ENCODE measurements at places on chromosomes 2 and 18.

DNA sequence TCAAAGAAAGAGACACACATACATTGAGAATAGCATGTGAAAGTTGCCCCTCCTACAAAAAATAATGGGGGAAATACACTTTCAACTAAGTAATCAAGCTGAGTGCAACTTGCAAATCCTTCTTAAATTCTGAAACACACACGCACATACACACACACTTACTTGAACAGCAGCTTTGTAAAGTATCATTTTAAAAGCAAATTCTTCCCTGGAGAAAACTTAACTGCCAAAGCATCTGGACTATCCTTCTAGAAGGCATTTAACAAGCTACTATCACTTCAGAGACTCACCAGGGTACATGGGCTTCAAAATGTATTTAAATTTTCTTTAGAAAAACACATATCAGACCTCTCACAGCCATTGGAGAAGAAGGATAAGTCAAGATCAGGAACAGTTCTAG is 15.3 kb downstream of the GAREM1 start:
- DNase-seq, result no peak

- DNase-seq, result no peak
These were observed 228.6 kb upstream of the STK17B start for GRCh38 chr2:196399722-196400691.

GRCh38 chr2:172097557-172098131 is 5.1 kb downstream of the DLX2 start:
- DNase-seq, result no peak

DNA sequence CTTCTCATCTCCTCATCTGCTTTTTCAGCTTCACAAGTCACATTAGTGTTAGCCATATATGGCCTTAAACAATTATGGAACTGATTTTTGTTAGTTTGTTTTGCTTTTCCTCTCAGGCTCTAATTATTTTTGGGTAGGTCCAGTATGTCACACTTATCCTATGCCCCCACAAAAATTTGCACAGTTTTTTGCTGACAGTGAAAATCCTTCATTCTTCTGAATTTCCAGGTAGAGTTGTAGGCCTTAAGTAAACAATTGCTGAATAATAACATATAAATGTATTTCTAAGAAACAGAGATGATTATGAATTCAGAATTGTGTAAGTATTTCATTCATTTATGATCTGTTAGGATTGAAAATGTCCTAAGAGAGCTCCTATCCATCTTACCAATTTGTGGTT is 8.6 kb upstream of the SERPINB10 start:
- DNase-seq, result no peak

- no peak for DNase-seq
These were observed 65.9 kb upstream of the STPG4 start for GRCh38 chr2:47221039-47221438.

- no peak for DNase-seq
These were observed 72.5 kb downstream of the DOCK10 start for GRCh38 chr2:224969633-224970260.

- no peak for DNase-seq
These were observed 35.1 kb downstream of the EVA1A start for GRCh38 chr2:75525434-75526310.

DNA sequence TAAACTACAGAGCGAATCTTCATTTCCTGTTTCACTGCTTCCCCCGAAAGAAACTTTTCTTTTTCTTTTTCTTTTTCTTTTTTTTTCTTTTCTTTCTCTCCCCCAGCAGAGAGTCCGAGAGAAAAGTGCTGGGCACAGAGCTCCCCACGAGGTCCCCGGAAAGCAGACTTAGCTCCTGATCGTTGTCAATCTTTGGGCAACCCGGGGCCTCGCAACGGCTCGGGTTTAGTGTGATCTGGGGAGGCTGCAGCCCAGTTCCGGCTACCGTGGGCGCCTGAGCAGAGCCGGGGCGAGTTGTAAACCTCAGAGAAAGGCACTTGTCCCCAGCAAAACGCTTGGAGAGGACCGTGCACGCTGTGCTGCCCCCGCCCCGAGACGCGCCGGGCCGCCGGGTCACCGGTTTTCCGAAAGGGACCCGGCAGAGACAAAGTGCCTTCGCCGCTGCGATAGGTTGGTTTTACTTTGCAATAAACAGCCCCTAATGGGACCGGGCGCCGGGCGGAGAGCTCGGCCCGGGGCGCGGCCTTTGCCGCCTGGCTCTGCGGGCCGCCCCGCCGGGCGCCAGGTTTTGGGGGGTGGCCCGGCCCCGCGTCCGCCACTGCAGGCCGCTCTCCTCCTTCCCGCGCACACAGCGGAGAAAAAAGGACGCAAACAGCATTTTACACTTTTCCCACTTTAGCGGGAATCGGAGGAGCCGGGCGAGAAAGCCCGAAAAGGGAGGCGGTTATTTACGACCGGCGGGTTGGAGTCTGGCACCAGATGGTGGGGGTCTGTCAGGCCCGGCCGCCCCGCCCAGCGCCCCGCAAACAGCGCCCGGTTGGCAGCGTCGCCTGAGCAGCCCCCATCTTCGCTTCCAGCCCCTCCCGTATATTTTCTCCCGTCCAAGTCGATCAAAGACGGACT is 136.0 kb downstream of the INSIG2 start:
- DNase-seq, result peak; percentile 8

GRCh38 chr2:61887717-61888266 is 664 bp downstream of the CCT4 start:
- no peak for DNase-seq

GRCh38 chr2:125254010-125254409 is 1228.9 kb downstream of the CNTNAP5 start:
- no peak for DNase-seq

- DNase-seq, result no peak
These were observed 563.9 kb downstream of the DCC start for GRCh38 chr18:52903857-52904256.

GRCh38 chr2:102509749-102510148 is 36.7 kb downstream of the SLC9A4 start:
- DNase-seq, result no peak

DNA sequence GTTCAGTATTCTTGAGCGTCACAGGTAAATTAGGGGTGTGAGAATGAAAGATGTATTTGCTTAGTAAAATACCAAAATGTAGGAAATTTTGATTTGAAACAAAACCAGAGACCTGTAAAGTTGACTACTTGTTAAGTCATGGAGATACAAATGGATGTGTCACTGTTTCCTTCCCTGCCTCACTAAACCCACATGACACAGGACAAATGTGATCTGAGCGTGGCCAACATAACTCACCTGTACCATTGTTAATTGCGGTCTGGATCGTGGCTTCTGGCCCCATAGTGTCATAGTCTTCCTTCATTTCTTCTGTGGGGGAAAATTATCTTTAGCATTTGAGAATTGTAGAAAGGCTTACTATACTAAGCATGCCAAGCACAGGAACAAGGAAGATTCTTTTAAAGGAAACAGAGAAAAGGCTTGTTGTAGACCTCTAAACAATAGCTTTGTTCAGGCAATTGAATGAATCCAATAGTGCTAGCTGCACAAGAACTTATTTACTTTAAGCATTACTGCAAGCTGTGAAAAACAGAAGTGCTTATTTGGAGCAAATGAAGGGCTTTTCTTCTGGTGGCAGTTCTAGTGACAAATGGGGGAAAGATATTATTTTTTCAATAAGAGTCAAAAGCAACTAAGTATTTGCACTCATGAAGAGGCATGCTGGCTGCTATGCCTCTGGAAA is 95.2 kb downstream of the ZEB2 start:
- no peak for DNase-seq

- no peak for DNase-seq
These were observed 215.6 kb downstream of the MTX2 start for GRCh38 chr2:176484838-176485237.

GRCh38 chr2:234603619-234604018 is 106.7 kb upstream of the ARL4C start:
- DNase-seq, result no peak

- DNase-seq, result no peak
These were observed 29.9 kb downstream of the HS6ST1 start for GRCh38 chr2:128288781-128289180.

DNA sequence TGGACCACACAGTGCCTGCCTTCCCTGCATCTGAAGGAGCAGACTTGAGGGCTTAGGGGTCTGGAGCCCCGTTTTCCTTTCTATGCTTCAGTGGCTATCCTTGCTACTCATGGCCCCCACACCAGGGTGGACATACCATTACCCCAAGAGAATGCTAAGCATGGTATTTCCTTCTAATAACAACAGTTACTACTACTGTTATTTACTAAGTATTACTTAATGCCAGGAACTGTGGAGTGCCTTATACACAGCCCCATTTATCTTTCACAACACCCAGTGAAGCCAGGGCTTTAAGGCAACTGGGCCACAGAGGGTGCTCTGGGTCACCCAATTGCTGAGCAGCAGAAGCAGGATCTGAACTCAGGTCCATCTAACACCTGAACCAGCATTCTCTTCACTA is 5.8 kb upstream of the PAX8 start:
- DNase-seq, result no peak

- no peak for DNase-seq
These were observed 731.4 kb downstream of the TSN start for GRCh38 chr2:122486705-122487415.

DNA sequence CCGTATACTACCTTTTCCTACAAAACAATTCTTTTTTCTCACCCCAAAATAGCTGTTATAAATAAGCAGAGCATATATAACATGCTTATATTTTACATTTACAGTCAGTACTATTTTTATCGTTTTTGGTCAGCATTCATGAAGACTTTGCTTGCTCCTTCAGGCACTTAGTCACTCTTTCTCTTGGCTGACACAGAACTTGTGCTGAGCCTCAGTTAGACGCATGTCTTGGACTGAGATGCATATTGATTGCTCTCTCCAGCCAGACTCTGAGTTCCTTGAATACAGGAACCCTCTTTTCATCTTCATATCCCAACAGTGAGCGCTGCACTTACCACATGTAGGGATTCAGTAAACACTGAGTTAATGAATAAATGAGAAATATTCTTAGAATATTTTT is 158.3 kb downstream of the RTN4 start:
- DNase-seq, result no peak

DNA sequence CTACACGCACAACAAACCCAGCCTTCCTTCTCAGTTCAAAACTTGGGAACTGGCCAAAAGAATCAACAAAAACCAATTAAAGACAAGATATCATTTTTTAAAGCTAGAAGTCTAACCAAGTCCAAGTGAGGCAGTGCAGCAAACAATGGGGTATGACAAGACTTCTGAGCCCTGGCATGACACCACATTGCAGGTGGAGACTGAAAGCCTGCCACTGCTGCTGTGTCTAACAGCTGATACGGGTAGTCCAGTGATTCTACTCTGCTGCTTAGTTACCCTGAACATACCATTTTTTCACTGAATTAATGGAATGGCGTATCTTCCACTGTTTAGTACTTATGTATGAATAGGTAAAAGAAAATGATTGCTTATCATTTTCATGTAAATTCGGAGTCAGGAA is 47.4 kb upstream of the KIDINS220 start:
- DNase-seq, result no peak

DNA sequence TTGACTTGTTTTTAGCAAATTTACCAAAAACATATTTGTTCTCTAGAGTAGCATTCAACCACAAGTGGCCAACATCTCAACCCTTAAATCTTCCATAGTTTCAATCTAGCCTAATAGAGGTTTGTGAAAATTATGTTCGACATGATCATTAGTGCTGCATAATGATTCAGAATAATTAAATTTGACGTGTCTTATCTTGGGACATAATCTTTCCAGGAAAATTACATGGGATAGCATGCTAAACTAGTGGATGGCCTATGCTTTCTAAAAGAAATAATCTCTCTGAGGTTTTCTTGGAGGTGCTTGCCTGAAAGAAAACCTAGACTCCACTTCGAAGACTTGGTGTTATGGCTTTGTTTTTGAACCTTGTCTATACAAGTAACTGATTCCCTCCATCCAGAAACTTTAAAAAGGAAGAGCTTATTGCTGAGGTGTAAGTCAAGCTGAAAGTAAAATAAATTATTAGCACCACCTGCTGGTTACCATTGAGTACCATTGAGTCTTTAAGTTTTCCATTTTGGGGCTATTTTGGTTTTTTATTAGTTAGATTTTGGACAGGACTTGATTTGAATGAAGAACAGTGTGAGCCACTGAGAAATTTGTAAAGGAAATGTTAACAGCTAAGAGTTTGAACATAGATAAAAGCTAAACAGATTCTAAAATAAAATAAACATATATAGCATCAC is 32.7 kb downstream of the COX7A2L start:
- DNase-seq, result peak; percentile 16

- no peak for DNase-seq
These were observed 2.0 kb downstream of the SNORC start for GRCh38 chr2:232871835-232872736.

GRCh38 chr2:218471036-218471435 is 52.1 kb downstream of the VIL1 start:
- DNase-seq, result no peak

- no peak for DNase-seq
These were observed 289.3 kb upstream of the TANK start for GRCh38 chr2:160870729-160871465.

DNA sequence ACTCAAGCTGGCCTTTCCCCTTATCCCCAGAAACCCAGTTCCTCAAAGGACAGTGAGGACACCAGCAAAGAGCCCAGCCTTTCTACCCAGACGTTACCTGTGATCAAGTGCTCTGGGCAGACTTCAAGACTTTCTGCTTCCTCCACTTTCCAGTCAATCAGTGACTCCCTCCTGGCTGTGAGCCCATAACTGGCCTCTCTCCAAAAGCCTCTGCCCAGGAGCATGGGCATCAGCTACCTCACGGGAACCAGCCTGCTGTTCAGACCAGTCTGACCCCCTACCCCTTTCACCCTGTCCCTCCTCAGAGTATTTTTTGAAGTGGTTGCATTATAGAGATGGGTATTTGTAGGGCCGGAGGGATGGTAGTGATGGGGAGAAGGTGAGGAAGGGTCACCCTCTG is 27.7 kb upstream of the CYP27A1 start:
- DNase-seq, result no peak

DNA sequence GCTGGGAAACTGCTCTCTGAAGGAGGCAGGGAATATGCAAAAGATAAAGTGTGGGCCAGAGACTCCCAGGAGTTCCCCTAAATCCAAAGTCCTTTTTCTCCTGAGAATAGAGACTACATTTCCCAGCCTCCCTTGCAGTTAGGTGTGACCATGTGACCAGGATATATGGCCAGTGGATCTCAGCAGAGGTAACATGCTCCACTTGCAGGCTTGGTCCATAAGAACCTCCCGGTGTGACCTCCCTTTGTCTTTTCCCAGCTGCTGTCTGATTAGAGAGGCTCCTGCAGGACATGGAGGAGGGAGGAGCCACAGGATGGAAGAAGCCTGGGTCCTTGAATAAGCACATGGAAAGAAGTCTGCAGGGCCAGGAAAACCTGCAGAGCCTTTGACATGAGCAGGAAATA is 76.2 kb downstream of the TGFA start:
- DNase-seq, result no peak

DNA sequence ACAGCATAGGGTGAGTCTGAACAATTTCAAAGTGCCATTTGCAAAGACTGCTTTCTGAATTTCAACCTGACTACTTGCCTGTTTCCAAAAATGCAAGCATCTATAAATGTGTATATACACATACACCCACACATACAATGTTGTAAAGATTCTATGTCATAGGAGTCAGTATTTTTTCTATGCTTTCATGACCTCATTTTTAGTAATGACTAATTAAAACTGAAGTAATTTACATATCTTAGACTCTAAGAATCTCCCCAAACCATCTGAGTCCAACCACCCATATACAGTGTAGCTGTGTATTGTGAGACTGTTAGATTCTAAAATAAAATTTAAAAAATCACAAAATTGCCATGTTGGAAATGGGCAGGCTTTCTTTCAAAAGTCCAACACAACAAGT is 162.0 kb upstream of the STK17B start:
- no peak for DNase-seq
